ENCODE measurements at places on chromosomes 6 and 20.

DNA sequence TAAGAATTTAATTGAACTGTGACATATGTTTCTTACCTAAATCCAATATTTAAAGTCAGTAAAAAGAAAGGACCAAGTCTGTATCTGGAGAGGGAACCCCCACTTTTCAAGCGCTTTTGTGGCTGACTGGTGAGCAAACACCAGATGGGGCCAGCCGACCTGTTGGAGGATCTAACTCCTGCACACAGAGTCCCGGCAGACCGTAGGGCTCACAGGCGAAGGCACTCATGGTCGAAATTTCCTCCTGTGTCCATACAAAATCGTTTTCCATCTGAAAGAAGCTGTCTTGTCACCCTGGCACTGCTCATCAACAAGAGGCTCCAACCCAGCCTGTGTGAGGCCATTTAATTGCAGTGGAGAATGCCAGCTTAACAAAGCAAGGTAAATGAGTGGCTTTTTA, 94.0 kb downstream of the SCML4 start:
- DNase-seq = no peak

- DNase-seq = no peak
These were observed 225.9 kb downstream of the TMEM242 start for GRCh38 chr6:157097255-157097955.

- no peak for DNase-seq
These were observed 36.9 kb upstream of the NOL4L start for GRCh38 chr20:32621891-32622584.

DNA sequence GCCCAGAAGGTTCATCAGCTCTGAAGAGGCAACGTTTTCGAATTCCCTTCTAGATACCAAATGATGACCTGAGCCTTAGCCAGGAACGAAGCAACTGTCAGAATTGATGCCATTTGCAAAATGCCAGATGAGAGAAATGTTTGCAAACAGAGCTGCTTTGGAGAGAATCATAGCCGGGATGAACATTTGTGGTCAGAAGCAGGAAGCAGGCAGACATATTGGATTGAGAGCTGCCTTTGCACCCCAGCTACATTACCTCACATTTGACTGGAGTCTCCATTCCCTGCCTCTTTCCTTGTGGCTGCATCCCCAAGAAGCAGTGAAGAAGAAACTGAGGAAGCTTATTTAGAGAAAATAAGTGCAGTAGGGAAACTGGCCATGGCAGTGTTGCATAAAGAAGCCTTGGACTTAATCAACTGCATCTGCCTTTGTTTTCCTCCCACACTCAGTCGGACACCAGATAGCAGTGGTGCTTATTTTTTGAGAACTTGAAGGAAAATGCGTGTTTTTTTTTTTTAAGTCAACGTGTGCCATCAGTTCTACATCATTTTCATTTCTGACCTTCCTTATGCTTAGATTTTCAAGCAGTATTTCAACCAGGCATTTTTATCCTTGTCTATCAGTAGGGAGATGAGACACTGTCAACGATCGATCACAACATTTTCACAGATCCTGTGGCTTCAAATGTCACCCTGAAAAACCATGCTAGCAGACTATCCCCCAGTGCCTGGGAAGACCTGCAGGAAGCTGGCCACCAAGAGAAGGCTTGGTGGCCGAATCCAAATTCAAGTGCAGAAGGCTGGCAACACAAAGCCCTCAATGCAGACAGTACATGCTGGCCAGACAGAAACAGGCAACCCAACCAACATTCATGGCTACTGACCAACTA, 541.2 kb upstream of the JARID2 start:
- DNase-seq = peak; percentile 62

GRCh38 chr20:1509237-1509636, 18.0 kb upstream of the SIRPB2 start:
- peak; percentile 55 for DNase-seq

GRCh38 chr20:1364106-1364505, 28.7 kb downstream of the FKBP1A start:
- no peak for DNase-seq

DNA sequence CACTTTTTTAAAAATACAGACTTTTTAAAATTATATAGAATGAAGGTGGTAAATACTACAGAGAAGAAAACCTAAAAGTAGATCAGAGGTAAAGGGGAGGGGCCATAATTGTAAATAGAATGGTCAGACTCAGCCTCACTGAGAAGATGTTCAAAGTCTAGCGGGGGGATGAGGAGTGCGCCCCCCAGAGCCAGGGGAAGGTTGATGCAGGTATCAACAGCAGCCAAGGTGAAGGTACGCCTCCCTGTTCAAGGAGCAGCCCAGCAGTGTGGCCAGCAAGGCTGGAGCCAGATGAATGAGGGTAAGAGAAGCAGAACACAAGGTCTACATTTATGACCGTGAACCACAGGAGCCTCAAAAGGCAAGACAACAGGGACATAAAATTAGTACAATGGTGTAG, 204.1 kb downstream of the PTPRT start:
- DNase-seq = no peak

DNA sequence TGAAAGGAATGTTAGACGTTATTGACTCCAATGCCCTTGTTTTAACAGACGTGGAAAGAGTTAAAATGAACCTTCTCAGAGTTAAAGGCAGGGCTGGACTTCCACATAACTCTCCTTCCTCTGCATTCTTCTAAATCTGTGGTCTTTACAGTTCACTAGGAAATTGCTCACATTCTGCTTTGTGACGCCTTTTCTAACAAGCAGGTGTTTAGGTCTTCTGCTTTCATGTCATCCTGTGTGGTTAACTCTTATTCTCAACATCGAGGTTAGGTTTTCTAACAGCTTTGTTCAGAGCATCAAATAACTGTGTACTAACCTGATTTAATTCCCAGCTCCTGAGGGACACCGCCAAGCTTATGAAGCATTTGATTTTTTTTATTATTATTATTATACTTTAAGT, 81.3 kb upstream of the NT5E start:
- no peak for DNase-seq

DNA sequence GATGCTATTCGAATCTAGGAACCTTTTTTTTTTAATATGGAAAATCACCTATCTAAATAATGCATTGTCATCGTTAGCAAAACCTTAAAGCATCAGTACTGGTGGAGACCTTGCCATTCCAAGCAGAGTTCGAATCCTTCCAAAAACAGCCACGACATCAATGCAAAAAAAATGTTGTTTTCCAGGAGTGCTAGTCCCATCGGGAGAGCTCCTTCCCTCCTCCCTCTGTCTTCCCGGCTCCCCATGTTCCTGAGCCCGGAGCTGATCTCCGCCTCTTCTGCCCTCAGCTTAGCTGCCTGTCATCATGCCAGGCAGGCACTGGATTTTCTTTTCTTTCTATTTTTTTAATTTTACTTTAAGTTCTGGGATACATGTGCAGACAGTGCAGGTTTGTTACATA, 153.6 kb upstream of the QKI start:
- DNase-seq = no peak

DNA sequence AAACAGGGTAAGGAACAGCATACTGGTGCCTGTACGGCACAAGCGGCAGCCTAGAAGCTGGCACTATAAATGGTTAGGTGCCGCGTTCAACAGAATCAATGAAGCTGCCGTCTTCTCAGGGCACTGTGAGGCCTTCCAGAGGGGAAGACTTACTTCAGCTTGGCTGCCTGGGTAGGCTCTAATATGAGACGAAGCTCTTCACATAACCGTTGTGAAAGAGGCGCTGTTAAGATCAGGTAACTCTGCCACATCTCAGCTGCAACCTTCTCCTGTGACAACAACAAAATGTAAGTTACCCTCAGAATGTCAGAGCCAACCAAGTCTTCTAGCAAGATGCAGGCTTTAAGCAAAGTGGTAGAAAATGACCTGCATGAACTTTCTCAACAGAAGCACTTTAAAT, 12.0 kb upstream of the LYRM2 start:
- no peak for DNase-seq

GRCh38 chr6:157774153-157775135, 48.6 kb upstream of the SNX9 start:
- DNase-seq = no peak
